ENCODE measurements at places on chromosomes 7 and 10.

DNA sequence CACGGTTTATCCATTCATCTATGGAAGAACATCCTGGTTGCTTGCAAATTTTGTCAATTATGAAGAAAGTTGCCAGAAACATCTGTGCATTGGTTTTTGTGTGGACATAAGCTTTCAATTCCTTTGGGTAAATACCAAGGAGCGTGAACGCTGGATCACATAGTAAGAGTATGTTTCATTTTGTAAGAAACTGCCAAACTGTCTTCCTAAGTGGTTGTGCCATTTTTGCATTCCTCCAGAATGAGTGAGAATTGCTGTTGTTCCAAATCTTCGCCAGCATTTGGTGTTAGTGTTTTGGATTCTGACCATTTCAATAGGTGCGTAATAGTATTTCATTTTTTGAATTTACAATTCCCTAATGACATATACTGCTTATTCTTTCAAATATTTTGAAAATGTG lies 155.3 kb upstream of the FRMD4A start:
- DNase-seq, result no peak

- no peak for DNase-seq
These were observed 74.0 kb downstream of the FGFR2 start for GRCh38 chr10:121524157-121524817.

GRCh38 chr10:34854147-34854601 lies 39.1 kb upstream of the PARD3 start:
- DNase-seq, result no peak

DNA sequence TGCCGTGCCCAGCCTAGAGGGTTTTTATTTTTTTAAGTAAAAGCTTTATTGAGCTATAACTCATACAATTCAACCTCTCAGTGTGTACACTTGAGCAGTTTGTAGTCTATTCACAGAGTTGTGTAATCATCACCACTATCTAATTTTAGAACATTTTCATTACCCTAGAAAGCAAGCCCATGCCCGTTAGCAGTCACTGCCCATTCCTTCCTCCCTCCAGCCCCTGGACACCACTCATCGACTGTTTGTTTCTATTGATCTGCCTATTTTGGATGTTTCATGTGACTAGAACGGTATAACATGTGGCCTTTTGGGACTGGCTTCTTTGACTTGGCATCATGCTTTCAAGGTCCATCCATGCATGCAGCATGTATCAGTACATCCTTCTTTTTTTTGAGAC lies 25.7 kb upstream of the SEC61A2 start:
- DNase-seq, result no peak

DNA sequence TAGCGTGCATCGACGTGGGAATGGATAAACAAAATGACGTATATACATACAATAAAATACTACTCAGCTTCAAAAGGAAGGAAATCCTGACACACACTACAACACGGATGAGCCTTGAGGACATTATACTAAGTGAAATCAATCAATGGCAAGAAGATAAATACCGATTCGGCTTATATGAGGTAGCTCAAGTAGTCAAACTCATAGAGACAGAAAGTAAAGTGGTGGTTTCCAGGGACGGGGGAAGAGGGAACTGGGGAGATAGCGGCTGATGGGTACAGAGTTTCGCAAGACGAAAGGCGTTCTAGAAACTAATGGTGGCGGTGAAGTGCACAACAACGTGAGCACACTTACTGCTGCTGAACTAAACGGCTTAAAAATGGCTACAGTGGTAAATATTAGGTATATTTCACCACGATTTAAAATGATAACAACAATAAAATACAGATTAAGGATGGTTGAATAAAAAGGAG lies 516.7 kb downstream of the PARD3 start:
- DNase-seq, result no peak

DNA sequence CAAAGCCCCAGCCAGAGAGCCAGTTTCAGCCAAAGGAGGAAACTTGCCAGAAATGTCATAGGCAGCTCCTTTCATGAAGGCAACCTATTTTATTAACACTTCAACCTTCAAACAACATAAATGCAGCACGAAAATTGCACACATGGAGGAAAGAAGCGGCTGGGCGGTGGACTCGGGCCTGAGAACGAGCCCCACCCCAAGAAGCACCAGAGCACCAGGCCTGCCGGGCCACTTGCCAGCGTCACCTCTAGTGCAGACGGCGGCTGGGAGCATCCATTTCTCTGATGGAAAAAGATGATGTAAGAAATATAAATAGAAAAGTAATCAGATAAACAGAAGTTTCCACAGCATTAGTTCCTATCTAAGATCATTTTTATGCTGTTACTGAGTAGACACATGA lies 100.0 kb downstream of the TCERG1L start:
- no peak for DNase-seq

DNA sequence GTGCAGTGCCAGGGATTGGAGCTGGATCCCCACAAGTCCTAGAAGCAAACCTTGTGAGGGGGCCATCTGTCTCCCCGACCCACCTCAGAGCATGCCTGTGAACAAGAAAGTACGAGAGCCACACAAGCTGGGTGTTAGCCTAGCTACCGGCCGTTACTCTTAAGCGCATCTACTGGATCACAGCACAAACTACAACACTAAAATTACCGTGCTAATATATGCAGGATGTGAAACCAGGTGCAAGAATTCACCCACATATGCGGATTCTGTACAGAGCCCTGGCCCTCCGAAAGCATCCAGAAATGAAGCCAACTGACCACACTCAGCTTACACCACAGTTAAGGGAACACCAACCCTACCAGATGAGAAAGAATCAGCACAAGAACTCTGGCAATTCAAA lies 16.0 kb upstream of the PRSS1 start:
- DNase-seq, result no peak

- no peak for DNase-seq
These were observed 44.2 kb downstream of the ZMIZ1 start for GRCh38 chr10:79112881-79113431.

- no peak for DNase-seq
These were observed 108.7 kb upstream of the KMT2C start for GRCh38 chr7:152544481-152544927.

GRCh38 chr7:29839302-29839701 lies 33.0 kb downstream of the WIPF3 start:
- DNase-seq, result no peak

DNA sequence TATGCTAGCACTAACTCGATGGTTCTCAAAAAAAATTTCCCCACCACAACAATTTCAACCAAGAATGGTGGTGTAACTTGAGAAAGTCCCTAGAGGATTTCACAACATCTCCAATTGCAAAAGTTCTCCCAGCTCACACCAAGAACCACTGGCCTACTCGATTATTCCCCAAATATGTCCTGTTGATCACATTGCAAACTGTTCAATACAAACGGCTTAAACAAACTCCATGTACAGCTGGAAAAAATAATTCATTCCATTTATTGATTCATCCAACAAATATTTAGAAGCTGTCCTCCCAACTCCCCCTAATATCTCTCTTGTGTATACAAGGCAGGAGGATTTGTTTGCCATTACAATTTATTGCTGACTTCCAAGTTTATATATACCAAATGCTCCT lies 19.1 kb downstream of the TMEM176B start:
- DNase-seq, result no peak

DNA sequence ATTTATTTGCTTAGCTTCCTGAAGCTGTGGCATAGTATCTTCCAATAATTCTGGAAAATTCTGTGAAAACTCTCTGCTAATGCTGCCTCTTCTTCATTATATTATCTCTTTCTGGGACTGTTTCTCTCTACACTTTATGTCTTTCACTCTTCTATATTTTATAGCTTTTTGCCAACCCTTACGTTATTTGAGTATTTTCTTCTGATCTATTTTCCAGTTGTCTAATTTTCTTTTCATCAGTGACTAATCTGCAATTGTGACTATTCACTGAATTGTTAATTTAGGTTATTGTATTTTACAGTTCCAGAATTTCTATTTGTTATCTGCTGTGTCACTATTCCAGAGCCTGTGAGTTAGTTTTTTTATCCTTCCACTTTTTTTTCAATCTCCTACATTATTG lies 273.4 kb upstream of the PHYHIPL start:
- no peak for DNase-seq

DNA sequence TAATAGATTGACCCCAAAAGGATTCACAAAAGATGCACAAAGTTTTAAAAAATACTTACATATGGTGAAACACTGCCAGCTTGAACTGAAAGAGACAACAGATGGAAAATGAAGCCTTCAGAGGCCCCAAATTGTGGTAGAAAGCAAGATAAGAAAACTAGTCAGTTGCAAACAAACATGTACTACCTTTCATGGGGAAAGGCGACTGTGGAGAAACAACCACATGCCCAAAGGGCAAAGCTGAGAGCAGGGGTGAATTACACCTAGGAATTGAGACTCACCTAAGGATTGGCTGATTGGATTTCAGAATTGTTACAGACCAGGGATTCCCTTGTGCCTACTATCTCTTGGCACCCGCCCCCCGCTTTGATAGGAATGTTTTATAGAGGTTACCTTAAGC lies 13.1 kb downstream of the EPC1 start:
- DNase-seq, result no peak

GRCh38 chr10:71363936-71364335 lies 32.8 kb upstream of the CDH23 start:
- no peak for DNase-seq

- DNase-seq, result no peak
These were observed 35.2 kb upstream of the BMPER start for GRCh38 chr7:33870120-33870519.

GRCh38 chr10:88765816-88766215 lies 6.0 kb downstream of the LIPN start:
- DNase-seq, result no peak

GRCh38 chr7:140058517-140058916 lies 4.2 kb downstream of the PARP12 start:
- DNase-seq, result no peak

- no peak for DNase-seq
These were observed 19.5 kb downstream of the TAS2R41 start for GRCh38 chr7:143497008-143497795.

DNA sequence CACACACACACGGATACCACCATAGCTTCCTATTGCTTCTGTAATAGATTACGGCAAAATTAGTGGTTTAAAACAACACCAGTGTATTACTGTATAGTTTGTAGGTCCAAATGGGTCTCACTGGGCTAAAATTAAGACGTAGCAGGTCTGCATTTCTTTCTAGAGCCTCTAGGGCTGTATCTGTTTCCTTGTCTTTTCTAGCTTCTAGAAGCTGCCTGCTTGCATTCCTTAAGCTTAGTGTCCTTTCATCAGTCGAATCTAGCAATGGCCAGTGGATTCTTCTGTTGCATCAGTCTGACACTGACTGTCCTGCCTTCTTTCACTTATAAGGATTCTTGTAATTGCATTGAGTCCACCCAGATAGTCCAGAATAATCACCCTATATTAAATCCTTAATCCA lies 882.3 kb downstream of the PCDH15 start:
- no peak for DNase-seq

DNA sequence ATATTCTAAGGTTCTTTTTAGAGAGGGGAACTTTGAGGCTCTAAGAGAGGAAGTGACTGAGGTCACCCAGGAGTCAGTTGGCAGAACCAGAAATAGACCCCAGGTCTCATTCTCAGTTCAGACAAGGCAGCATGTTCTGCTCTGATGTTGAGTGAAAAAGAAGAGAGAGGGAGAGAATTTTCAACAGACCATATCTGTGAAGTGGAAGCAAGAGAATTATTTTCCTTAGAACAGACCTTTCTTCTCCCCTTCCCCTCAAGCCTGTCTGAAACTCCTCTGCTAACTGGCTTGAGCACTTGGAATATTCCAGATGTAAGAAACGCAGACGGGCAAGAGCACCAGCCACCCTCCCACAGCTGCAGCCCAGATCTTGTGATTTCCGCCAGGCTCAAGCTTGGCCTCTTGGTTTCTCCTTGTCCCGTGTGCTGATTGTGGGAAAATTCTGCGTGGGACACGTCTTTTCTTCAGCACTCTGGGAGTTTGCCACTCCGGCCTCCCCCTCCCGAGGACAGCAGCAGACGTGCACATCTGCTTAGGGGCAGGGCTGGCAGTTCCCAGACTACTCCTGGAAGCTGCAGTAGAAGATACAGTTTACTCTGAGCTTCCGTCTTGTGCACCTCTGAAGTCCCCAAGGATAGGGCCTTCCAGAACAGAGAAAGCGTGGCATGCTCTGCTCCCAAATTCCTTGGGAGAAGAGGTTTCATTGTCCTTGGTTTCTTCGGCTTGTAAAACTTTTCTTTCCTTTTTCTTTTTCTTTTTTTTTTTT lies 22.7 kb upstream of the IKZF1 start:
- DNase-seq, result no peak
